ENCODE measurements at places on chromosomes 5 and 9. TPM values are rescaled to one million over a fixed set of nuclear protein-coding genes. Genes with fewer than 3 reads are reported as not detected.

The FOXE1 gene
- not detected for total RNA-seq

The WDR31 gene
- total RNA-seq, result 1.7 TPM

The PCDHB12 gene
- total RNA-seq, result 14.8 TPM

The EIF4E1B gene
- not detected for total RNA-seq

The CATSPER3 gene
- total RNA-seq, result 1.2 TPM

The PCDHB10 gene
- 13.1 TPM for total RNA-seq

The STPG3 gene
- total RNA-seq, result not detected

The FSTL4 gene
- 0.62 TPM for total RNA-seq

The PRSS3 gene
- total RNA-seq, result not detected

The TICAM2 gene
- total RNA-seq, result 0.94 TPM

The ZDHHC11B gene
- total RNA-seq, result 5.6 TPM

The ATP6V1G1 gene
- 80.3 TPM for total RNA-seq

The FCN2 gene
- not detected for total RNA-seq

The DBH gene
- total RNA-seq, result not detected

The MOB3B gene
- total RNA-seq, result 6.2 TPM

The PCDHA13 gene
- 20.9 TPM for total RNA-seq

The HSPB3 gene
- 0.47 TPM for total RNA-seq

The SLC1A1 gene
- 54.7 TPM for total RNA-seq

The TRIP13 gene
- total RNA-seq, result 7.5 TPM

The DMAC1 gene
- total RNA-seq, result 38.1 TPM

The IFNK gene
- total RNA-seq, result not detected

The ASPN gene
- total RNA-seq, result 7.8 TPM

The SLC36A2 gene
- total RNA-seq, result not detected

All from occipital lobe (tissue), 3 donors.